ENCODE measurements at places on chromosomes 7 and 10.

DNA sequence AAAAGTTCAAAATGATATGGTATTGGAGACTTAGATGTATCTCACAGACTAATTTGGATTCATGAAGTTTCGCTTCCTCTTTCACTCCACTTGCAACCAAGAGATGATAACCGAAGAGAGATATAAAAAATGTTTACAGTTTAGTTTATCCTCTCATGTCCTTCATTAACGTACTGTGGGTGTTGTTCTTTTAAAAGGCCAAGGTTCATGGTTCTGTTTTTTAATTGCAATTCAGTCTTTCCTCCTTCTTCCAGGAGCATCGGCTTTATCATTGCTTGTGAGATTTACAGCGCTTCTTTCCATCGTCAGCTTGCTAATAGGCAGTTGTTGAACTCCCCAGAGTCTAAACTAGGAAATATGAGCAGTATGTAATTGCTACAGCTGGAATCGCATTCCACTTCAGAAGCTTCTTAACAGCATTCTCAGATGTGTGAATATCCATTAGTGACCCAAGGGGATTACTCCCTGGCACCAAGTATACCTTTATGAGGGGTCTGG, 75.9 kb upstream of the HGF start:
- DNase-seq = peak; percentile 86

DNA sequence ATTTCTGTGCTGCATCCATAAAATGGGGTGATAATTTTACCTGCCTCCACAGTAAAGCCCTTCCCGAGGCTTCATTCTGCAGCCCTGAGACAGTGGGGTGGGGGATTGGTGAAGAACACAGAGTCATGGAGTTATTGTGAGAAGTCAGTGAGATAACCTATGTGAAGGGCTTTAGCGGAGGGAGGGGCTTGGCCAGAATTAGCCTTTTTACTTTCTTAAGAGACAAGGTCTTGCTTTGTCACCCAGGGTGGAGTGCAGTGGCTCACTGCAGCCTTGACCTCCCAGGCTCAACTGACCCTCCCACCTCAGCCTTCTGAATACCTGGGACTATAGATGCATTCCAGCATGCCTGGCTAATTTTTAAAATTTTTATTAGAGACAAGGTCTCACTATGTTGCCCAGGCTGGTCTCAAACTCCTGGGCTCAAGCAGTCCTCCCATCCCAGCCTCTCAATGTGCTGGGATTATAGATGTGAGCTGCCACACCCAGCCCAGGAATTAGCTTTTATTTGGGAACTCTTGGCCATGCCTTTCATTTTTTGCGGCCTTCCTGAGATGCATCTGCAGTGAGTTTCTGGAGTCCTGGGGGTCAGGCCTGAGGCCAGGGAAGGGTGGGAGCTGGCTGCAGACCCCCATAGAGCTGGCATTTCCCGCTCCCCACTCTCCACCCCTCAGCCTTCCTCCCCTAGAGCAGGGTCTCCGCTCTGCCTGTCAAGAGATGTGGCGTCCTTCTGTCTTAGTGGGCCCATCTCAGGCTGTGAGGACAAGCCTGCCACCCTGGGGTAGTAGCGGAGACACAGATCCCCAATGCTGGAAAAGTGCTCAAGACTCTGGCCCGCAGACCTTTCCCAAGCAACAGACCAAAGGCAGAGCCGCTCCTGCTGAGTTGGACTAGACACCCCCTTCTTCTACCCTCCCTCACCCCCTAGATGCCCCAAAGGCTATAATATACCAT, 77.0 kb downstream of the ZMIZ1 start:
- DNase-seq = no peak

DNA sequence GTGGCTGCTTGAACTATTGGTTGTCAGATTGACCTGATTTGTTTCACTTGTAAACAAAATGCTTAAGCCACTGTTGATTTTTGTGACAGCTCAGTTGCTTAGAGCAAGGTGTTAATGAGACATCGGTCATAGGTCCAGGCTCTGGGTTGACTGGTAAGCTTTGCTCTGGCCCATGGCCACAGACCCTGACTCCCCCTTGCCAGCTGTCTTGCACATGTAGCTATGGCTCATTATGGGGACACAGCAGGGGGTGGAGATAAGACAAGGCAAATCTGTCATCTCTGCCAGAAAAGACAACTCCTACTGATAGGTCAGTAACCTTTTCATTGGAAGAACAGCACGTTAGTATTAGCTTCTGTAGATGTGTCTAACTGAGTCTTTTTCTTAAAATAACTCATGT, 95.3 kb downstream of the KAT6B start:
- no peak for DNase-seq

DNA sequence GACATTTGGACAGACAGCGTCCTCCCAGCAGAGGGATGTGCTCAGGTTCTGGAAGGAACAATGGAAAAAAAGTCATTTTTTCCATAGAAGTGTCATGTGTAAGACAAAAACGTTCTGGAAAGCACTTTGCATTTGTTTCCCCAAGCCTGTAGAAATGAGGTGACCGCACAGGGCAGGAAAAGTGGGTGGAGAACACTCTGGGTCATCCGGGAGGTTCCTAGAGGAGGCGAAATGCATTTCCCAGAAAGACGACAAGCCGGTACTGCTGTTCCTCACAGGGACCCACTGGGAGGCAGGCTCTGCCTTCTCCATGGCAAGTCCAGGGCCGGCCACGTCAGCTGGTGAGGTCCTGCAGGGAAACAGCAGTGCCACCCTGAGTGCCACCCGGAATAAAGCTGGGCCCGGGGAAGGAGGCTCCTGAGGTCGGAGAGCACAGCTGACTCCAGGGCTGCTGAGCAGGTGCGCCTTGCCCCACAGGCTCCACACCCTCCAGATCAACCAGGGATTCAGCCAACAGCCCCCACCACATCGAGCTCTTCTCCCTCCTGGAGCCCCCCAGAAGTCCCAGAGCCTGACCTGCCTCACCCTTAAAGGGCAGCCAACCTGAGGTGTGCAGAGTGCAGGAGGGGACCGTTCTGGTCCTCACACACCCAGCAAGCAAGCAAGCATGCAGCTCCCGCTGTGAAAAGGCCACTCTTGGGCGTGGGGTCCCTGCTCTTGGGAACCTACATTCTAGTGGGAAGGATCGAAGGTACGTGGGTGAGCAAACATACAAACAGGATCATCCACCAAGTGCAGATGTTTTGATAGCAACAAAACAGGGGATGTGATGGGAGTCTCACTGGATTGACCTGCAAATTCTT, 28.8 kb upstream of the INPP5A start:
- no peak for DNase-seq

- DNase-seq = no peak
These were observed 83.7 kb upstream of the KDM7A start for GRCh38 chr7:140260352-140261104.

DNA sequence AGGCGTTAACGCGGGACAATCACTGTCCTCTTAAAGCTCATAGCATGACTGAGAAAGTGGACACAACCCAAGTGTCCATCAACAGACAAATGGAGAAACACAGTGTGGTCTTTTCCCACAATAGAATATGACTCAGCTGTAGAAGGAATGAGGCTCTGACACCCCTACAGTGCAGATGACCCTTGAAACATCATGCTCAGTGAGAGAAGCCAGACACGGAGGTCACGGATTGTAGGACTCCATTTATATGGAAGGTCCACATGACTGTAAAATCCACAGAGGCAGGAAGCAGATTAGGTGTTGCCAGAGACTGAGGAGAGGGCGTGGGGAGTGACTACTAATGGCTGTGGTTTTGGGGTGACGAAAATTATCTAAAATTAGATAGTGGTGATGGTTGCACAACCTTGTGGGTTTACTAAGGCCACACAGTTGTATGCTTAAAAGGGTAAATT, 6.1 kb upstream of the NCAPG2 start:
- DNase-seq = peak; percentile 97

DNA sequence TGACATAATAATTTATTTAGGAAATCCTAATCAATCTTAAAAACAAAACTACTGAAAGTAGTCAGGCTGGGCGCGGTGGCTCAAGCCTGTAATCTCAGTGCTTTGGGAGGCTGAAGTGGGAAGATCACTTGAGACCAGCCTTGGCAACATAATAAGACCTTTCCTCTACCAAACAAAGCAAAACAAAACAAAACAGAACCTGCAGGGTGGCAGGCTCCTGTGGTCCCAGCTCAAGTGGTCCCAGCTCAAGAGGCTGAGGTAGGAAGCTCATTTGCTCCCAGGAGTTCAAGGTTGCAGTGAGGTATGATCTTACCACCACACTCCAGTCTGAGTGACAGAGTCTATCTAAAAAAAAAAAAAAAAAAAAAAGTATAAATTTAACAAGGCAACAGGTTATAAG, 748.0 kb downstream of the CNTNAP2 start:
- DNase-seq = no peak

GRCh38 chr7:127391591-127392181, 822 bp downstream of the ZNF800 start:
- peak; percentile 53 for DNase-seq

DNA sequence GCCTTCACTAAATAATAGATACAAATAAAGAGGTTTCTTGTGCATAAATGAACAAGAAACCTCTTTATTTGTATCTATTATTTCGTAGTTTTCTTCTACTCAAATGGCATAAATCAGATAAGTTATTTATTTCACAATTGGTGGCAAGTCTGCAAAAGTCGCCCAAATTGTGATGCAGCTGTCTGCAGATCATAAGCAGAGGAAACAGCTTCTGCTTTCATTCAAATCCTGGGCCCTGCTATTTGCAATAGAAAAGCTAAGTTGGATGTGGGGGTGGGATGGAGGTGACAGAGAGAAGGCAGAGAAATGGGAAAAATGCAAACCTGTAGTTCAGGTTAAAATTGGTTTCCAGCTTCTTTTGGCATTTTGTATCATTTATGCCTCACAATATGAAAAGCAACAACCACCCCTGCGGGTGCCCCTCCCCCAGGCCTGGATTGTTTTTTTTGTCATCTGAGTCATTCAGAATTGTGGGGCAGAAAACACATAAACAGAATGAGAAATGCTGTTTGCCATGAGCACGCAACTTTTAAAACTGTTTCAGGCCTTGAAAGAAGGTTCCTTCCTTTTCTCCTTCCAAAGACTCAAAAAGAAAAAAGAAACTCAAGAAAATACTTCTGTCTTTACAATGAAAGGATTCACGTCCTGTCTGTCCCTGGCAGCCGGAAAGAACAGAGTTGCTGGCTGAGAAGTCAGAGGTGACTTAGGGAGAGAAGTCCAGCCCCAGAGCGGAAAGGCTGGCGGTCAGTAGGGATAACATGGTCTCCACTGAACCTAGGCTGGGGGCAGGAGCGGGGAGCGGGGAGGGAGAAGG, 132.9 kb downstream of the BAMBI start:
- DNase-seq = peak; percentile 87

GRCh38 chr7:4131063-4131462, 551.0 kb upstream of the FOXK1 start:
- no peak for DNase-seq

DNA sequence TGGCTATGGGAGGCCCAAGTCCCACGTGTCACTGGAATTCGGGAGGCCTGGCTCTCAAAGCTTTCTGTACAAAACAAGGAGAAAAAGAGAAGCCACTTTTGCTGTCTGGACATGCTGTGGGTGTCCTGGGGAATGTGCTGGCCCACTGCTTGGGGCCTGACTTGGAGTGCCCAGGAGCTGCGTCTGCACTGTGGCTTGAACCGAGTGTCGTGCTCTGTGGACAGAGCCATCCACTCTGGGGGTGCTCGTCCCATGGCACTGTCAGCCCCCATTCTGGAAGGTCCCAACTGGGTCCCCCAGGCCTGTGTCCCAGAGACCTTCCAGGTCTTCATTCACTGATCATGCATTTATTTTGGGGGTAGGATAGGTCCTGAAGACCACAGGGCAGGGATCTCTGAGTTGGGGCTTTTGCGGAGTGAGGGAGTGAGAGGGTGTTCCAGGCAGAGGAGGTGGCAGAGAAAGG, 138.0 kb downstream of the LHPP start:
- DNase-seq = no peak

GRCh38 chr7:143290293-143290692, 2.1 kb downstream of the CASP2 start:
- no peak for DNase-seq

DNA sequence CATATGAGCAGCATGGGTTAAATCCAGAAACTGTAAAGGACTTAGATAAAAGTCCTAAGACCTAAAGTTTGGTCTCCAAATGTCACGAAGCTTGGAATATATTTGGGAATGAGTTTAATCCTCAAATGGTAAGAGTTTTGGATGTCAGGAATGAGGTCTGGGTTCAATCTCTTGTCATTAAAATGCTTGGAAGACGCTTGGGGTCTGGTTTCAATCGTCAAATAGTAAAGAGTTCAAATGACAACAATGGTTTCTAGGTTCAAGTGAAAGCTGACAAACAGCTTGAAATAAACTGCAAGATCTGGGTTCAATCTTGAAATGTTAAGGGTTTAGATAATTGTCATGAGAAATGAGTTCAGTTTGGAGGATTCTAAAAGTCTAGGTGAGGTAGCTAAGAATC, 385.5 kb upstream of the HPS1 start:
- no peak for DNase-seq

GRCh38 chr7:44278451-44279161, 46.8 kb downstream of the CAMK2B start:
- DNase-seq = no peak

- DNase-seq = no peak
These were observed 14.3 kb downstream of the GRK5 start for GRCh38 chr10:119221666-119222065.

DNA sequence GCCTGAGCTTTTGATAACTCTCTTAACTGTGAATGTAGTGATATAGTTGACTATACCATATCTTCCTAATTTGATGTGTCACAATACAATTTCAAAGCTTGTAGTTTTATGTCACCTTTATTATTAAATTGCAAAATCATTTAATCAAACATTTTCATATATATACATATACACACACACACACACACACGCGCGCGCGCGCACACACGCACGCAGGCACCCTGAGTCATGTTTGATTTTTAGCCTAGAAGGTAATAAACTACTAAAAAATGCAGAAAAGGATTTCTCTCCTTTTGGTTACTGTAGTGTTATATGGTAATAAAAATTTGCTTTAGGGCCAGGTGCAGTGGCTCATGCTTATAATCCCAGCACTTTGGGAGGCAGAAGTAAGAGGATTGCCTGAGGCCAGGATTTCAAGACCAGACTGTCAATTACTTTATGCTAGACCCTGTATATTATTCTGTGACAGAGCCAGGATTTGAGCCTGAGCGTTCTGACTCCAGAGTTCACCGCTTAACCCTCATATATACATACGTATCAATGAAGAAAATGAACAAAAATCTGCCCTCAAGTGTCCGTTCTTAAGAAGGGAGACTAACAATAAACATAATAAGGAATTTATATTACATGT, 89.6 kb downstream of the PODXL start:
- DNase-seq = no peak

DNA sequence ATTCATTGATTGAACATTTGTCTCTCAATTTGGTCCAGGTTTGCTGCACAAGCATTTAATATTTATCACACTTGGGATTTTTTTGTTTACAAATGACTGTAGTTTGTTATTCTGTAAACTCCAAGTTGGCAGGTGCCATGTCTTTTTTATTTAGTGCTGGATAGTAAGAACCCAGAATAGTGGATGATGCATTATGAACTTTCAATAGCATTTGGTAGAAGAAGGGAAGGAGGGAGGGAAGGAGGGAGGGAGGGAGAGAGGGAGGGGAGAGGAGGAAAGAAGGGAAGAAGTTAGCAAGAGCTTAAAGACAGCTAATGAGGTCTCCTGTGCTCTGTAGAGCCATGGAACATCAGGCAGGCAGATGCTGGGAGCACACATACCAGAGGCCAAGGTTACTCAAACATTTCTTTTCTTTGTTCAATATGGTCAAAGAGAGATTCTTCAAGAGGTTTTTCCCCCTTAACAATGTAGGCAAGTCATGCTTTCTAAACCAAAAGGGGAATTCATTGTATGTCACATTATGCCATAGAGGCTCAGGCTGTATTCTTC, 25.8 kb upstream of the PDK4 start:
- no peak for DNase-seq

GRCh38 chr10:85213493-85213892, 885.1 kb downstream of the CCSER2 start:
- no peak for DNase-seq

Data from mesenchymal stem cell (in vitro differentiated cells and primary cell).